Right ventricle myocardium superior (tissue), 1 donor: ENCODE measurements at places on chromosomes 6 and 20.

DNA sequence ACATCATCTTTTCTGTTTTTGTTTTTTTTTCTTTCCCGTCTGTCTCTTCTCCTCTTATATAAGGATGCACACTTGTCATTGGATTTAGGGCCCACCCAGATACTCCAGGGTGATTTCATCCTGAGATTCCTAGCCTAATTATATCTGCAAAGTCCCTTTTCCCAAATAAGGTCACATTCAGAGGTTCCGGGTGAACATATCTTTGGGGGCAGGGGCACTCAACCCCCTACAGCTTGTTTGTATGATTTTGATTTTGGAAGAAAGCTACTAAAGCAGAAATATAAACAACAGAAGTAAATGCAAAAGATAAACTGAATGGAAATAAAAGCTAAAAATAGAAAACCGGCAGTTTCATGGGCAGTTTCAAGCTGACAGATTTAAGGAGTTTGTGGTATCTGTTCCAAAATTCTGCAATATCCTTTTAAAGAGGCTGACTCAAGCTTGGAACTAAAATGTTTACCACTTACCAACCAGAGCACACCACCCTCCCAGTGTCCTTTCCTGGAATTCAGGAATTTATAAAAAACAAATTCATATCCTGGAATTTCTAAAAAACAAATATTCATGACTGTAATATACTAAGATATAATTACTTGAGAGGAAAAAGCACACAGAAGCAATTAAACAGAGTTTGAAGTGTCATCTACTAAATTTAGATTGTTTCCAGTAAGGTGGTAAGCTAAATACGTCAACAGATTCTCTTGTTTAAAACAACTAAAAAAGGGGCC is 100.0 kb upstream of the CARMIL1 start:
- no peak for DNase-seq

GRCh38 chr20:45487231-45487635 is 17.7 kb downstream of the WFDC2 start:
- DNase-seq = no peak

DNA sequence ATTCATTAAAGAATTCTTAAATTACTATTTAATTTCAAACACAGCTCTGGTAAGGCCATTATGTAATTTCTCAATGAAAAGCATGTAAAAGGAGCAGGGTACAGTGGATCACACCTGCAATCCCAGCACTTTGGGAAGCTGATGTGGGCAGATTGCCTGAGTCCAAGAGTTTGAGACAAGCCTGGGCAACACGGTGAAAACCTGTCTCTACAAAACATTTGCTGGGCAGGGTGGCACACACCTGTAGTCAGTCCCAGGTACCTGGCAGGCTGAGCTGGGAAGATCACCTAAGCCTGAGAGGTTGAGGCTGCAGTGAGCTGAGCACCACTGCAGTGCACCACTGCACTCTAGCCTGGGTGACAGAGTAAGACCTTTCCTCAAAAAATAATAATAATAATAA is 37.4 kb downstream of the MDN1 start:
- no peak for DNase-seq

DNA sequence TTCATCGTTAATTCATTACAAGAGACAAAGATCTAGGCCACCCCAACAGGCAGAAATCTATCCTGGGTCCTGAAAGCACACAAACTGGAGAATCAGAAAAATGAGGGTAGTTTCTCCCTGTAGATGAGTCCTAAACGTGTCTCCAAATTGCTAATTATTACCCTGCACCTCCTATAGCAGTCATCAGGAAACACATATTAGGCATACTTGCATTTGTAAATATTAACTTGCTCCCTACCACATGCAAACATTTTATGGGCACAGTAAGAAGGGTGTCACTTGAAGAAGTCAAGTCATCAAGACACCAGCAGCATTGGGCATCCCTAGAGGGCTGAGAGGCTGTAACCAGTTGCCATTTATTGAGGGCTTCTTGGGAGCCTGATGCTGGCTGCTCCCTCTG is 17.9 kb upstream of the SIRPB1 start:
- no peak for DNase-seq

GRCh38 chr6:140077827-140078560 is 703.5 kb upstream of the CITED2 start:
- DNase-seq = no peak

- DNase-seq = no peak
Observed at GRCh38 chr6:95133578-95133977, 443.8 kb upstream of the MANEA start.

GRCh38 chr6:130482645-130483390 is 117.0 kb downstream of the TMEM200A start:
- no peak for DNase-seq

DNA sequence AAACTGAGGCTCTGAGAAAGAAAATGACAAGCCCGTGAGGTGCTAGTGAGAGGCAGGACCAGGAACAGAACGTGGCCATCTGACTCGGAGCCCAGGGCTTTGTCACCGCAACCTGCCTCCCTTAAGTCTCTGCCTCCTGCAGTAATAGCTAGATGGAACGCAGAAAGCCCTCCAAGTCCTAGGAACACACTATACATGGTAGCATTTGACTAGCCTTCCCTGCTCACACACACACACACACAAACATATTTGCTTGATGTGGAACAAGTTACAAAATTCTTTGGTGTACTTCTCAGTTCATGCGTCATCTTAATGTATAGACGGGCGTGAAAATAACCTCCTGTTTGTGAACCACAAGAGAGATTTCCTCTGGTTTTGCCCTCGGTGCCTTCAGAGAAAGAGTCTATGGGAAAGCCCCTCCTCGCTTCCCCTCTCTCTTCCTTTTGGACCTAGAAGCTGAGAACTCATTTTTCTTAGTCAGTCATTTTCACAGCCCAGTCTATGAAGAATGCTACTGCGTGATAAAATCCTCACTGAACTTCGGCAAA is 38.8 kb downstream of the C6orf52 start:
- no peak for DNase-seq

- DNase-seq = no peak
Observed at GRCh38 chr6:166267526-166267925, 40.7 kb downstream of the PRR18 start.

GRCh38 chr6:170174124-170174770 is 116.6 kb downstream of the DLL1 start:
- DNase-seq = peak; percentile 41

DNA sequence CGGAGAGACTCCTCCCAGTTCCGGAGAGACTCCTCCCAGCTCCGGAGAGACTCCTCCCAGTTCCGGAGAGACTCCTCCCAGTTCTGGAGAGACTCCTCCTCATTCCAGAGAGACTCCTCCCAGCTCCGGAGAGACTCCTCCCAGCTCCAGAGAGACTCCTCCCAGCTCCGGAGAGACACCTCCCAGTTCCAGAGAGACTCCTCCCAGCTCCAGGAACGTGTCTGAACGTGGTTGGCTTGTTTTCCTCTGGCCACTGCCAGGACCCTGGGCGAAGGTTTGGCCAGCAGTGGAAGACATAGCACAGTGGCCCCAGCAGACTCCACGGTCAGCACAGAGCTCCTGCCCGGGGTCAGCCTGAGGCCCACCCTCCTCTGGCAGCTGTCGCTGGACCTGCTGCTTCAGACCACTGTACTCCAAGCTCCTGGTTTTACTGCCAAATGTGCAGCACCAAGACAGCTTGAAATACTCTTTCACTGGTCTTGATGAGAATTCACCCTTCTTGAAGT is 122.3 kb upstream of the AFDN start:
- no peak for DNase-seq

DNA sequence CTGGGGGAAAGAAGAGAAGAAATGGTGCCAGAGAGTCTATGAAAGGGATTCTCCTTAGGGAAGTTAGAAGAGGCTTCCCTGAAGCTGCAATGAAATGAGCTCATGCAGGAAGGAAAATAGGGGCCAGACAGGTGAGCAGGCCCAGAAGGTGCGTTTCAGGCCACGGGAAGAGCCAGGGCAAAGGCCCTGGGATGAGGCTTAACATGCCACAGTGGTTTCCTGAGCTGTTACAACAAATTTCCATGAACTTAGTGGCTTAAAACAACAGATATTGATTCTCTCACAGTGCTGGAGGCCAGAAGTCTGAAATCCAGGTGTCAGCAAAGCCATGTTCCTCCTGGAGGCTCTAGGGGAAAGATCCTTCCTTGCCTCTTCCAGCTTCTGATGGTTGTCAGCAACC is 167.9 kb downstream of the TFAP2C start:
- no peak for DNase-seq

DNA sequence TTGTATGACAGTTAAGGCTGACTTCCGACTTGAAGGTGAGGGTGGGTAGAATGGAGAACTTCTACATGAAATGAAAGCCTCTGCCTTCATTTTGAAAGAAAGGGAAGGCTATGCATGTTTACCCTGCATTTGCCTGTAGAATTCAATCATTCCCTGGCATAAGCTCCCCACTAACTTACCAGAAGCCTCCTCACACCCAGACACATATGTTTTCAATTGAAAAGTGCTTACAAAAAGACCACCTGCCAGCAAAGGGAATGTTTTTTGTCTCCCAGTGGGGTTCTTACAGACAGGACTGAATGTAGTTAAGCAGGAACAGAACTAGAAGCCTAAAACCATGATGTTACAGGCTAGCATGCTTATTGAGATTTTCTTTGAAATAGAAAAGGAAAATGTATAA is 392.1 kb upstream of the HSF2 start:
- no peak for DNase-seq

DNA sequence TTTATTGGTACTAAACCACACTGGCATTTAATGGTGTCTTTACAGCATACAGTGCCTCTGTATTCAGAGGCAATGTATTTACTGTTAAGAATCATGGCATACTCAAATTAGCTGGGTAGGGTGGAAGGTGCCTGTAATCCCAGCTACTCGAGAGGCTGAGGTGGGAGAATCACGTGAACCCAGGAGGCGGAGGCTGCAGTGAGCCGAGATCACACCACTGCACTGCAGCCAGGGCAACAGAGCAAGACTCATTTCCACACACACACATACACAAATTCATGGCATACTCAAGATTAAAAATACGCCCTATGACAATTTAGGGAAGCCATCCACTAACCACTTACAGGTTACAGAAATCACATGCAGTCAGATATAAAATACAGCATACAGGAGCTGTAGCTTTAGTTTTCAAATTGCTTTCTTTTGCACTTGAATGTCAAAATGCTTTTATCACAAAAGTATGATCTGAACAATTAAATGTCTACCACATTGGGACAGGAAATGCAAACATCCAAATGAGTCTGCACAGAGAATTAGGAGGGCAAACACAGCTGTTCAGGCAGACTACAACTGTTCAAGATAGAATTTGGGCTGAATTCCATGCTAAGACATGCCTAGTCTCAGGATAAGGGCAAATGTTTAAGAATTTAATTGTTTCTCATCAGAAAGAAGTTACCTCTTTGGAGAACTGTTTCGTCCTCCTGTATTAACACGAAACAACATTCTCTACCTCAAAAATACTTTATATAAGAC is 36.4 kb downstream of the CSNK2A1 start:
- DNase-seq = no peak

GRCh38 chr6:119119989-119120388 is 41.5 kb upstream of the FAM184A start:
- no peak for DNase-seq

GRCh38 chr20:22546344-22546743 is 38.0 kb downstream of the FOXA2 start:
- no peak for DNase-seq

- DNase-seq = no peak
Observed at GRCh38 chr20:50867805-50868204, 63.4 kb downstream of the ADNP start.

DNA sequence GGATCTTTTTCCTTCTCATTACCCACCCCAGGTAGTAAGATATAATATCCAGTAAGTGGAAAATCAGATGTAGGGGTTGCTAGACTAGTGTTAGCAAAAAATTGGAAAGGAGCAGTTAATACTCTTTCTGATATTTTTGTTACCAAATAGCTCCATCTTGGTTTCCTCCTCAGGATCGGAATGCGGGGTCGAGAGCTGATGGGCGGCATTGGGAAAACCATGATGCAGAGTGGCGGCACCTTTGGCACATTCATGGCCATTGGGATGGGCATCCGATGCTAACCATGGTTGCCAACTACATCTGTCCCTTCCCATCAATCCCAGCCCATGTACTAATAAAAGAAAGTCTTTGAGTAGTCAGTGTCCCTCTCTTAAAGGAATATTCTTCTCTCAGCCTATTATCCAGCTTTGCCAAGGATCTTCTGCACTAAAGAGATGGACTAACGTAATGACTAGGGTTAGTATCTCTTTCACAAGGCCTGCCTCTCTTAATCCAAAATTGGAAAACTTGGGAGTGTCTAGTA is 1.5 kb downstream of the ROMO1 start:
- DNase-seq = no peak

GRCh38 chr20:50545126-50545525 is 34.9 kb downstream of the PTPN1 start:
- no peak for DNase-seq

- DNase-seq = peak; percentile 62
Observed at GRCh38 chr6:152277826-152278329, 359.3 kb downstream of the SYNE1 start.

DNA sequence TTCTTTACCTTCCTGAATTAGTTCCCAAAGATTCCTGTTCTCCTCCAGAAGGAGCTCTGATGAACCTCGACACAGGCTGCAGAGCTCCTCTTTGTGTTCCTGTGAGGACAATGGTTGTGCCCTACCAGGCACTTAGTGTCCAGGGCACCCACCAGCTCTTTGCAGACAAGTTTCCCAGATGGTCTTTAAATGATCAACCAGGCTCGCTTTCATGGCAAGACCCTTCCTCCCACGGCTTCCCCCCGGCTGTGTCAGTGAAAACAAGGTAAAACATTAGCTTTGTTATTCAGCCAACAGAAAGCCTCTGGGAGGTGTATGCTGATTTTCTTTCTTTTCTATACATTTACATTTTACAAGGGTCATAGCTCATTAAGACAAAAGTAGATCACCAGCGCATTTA is 32.3 kb upstream of the CNKSR3 start:
- DNase-seq = no peak

- no peak for DNase-seq
Observed at GRCh38 chr6:135002974-135003703, 51.5 kb downstream of the HBS1L start.

- no peak for DNase-seq
Observed at GRCh38 chr6:27679964-27680694, 207.2 kb upstream of the ZNF184 start.

GRCh38 chr20:23419995-23420901 is 1.0 kb downstream of the NAPB start:
- DNase-seq = peak; percentile 57

DNA sequence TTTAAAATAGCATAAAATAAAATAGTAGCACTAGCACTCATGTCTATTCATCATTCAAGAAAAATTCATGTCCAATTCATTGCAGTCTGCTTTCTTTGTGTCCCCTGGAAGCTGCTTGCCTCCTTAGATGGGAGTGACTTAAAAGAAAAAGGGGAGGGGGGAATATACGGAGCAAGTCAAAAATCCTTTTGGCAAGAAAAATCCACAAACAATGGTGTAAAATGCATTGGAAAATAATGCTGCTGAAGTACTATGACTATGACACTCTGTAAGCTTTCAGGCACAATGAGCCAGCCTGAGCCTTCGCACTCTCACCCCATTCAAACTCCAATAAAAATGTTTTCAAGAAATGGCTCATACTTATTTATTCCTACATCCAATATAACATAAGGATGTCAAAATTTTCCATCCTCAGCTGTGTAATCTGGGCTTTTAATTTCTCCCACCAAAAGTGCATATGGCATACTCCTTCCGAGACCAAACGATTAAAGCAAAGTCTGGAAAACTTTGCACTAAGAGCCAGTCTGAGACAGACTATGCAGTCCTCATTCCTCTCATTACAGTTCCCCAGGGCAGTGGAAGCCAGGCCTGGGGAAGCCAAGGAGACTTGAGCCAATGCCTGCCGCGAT is 790 bp downstream of the NEDD9 start:
- no peak for DNase-seq

GRCh38 chr20:50305636-50306477 is 115.2 kb downstream of the CEBPB start:
- DNase-seq = peak; percentile 63
